Adrenal gland (tissue), 19 donors: ENCODE measurements at places on chromosomes 12 and 14. TPM values are rescaled to one million over a fixed set of nuclear protein-coding genes. Genes with fewer than 3 reads are reported as not detected.

Gene FICD
- 18.4 TPM for total RNA-seq

DNA sequence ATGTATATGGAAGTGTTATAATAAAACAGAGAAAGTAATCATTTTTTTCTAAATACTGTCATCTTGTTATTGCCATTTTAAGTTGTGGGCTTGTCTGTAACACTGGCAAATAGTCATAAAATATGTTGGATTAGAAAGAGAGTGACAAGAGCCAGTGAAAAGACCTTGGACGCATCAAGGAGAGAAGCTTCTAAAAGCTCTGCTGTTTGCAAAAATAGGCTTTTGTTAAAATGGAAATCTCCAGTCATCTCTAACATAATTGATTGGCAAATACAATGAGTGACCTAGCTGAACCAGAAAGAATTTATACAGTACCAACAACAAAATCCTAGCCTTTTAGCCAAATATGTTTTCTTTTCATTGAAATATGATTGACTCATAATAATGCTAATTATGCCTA, 245.8 kb upstream of the RMST start:
- no peak for DNase-seq
- H3K4me1 ChIP-seq: no peaks in the 10 kb centered on the region
- no peaks in the 10 kb centered on the region for H3K27me3 ChIP-seq
- no peaks in the 10 kb centered on the region for H3K36me3 ChIP-seq
- no peak overlapping the region for H3K4me3 ChIP-seq

Gene KRT2
- not detected for total RNA-seq

GRCh38 chr12:39763890-39764169, 144.2 kb upstream of the ABCD2 start:
- DNase-seq: no peak
- H3K27ac ChIP-seq: no peak overlapping the region
- H3K4me1 ChIP-seq: no peaks in the 10 kb centered on the region
- no peak overlapping the region for H3K4me3 ChIP-seq

Gene EEF1AKMT3
- 35.9 TPM for total RNA-seq

Gene RNASE3
- total RNA-seq: not detected

GRCh38 chr12:3271639-3272038, 194.5 kb downstream of the TSPAN9 start:
- H3K27me3 ChIP-seq: no peaks in the 10 kb centered on the region
- H3K36me3 ChIP-seq: no peaks in the 10 kb centered on the region
- H3K4me3 ChIP-seq: no peak overlapping the region
- H3K27ac ChIP-seq: no peak overlapping the region
- no peaks in the 10 kb centered on the region for H3K4me1 ChIP-seq

GRCh38 chr12:109291521-109292341, 17.4 kb downstream of the FOXN4 start:
- peak; percentile 41 for DNase-seq
- H3K4me1 ChIP-seq: no peaks in the 10 kb centered on the region
- peak overlapping the region; percentile 34 for H3K4me3 ChIP-seq
- peaks cover 8% of the 10 kb centered on the region for H3K27me3 ChIP-seq
- H3K36me3 ChIP-seq: no peaks in the 10 kb centered on the region
- no peak overlapping the region for H3K27ac ChIP-seq

DNA sequence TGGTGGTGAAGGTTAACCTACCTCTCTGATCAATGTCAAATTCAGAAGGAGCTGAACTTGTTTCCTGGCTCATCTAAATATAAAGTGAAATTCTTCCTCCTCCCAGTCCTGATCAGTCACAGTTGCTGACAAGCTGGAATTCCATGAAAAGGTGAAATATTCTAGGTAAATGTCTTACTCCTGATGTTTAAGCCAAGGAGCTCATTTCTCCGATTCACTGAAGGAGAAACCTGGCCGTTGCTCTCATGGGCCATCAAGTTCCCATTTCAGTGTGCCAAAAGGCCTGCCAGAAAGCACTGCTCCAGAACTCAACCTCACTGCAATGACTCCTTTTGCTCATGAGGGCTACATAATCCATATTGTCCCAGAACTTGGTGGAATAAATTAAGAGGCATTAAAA, 707.5 kb downstream of the GALC start:
- H3K4me1 ChIP-seq: no peaks in the 10 kb centered on the region
- DNase-seq: no peak
- no peak overlapping the region for H3K27ac ChIP-seq
- no peaks in the 10 kb centered on the region for H3K27me3 ChIP-seq
- no peaks in the 10 kb centered on the region for H3K36me3 ChIP-seq
- H3K4me3 ChIP-seq: no peak overlapping the region

- no peaks in the 10 kb centered on the region for H3K36me3 ChIP-seq
- no peaks in the 10 kb centered on the region for H3K4me1 ChIP-seq
- no peak overlapping the region for H3K4me3 ChIP-seq
- DNase-seq: no peak
- H3K27ac ChIP-seq: no peak overlapping the region
These were observed 117.0 kb downstream of the EGLN3 start for GRCh38 chr14:33833706-33834465.

DNA sequence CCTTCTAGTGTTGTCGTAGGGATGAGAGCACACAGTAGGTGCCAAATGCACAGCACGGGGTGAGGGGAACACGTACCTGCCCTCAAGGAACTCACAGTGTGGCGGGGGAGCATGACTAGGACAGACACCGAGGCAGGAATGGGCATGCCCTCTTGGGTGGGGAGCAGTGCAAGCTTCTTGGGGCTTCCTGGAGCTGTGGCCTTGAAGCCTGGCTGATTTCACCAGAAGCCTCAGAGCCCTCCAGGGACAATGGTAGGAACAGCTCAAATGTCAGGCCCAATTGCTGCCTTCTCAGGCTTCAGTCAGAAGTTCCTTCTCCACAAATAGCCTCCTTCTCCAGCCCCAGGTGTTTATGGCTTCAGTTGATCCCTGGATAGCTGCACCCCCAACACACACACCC, 43.4 kb downstream of the TEAD4 start:
- H3K27me3 ChIP-seq: no peaks in the 10 kb centered on the region
- no peaks in the 10 kb centered on the region for H3K4me1 ChIP-seq
- H3K36me3 ChIP-seq: no peaks in the 10 kb centered on the region
- no peak overlapping the region for H3K4me3 ChIP-seq
- no peak for DNase-seq

DNA sequence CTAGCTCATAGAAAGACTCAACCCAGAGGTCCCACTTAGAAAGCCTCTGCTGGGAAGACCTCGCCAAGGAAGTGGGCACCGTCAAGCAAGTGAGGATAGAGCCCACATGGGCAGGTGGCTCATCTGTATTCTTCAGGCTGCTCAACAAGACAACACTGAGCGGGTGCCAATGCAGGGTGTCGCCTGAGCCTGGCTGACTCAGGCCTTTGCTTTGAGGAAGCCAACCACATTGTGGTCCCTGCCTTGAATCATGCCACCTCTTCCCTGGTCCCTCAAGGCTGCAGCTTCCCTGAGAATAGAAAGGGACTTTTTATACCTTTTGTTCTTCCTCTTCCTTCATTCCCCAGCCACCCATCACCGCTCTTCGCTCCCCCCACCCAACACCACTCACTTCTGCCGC, 2.1 kb upstream of the RNASE13 start:
- no peak overlapping the region for H3K27ac ChIP-seq
- no peak for DNase-seq
- no peak overlapping the region for H3K4me3 ChIP-seq
- no peaks in the 10 kb centered on the region for H3K36me3 ChIP-seq

Gene SERPINA10
- total RNA-seq: not detected

DNA sequence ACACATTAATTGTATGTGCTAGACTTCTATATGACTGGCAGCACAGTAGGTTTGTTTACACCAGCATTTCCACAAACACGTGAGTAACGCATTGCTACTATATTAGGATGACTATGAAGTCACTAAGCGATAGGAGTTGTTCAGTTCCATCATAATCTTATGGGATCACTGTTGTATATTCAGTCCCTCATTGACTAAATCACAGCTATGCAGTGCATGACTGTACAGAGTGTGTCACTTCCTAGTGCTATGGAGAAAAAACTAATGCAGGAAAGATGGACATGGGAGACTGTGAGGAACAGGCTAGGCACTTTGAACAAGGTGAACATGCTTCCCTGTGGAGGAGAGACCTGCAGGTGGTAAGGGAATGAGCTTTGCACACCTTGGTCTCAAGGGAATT, 259.8 kb downstream of the NUAK1 start:
- no peak overlapping the region for H3K4me3 ChIP-seq
- no peak overlapping the region for H3K27ac ChIP-seq
- no peak for DNase-seq
- H3K4me1 ChIP-seq: no peaks in the 10 kb centered on the region
- no peaks in the 10 kb centered on the region for H3K36me3 ChIP-seq

- no peaks in the 10 kb centered on the region for H3K27me3 ChIP-seq
- no peak overlapping the region for H3K4me3 ChIP-seq
- no peaks in the 10 kb centered on the region for H3K36me3 ChIP-seq
- H3K4me1 ChIP-seq: no peaks in the 10 kb centered on the region
- no peak for DNase-seq
These were observed 13.4 kb upstream of the PTGDR start for GRCh38 chr14:52254086-52254485.

Gene RPL10L
- total RNA-seq: not detected

Gene CISTR
- not detected for total RNA-seq

Gene SMOC1
- total RNA-seq: 2.6 TPM

GRCh38 chr12:31300341-31300740, 25.6 kb downstream of the SINHCAF start:
- DNase-seq: no peak
- H3K4me1 ChIP-seq: no peaks in the 10 kb centered on the region
- H3K36me3 ChIP-seq: peaks cover 16% of the 10 kb centered on the region
- no peak overlapping the region for H3K4me3 ChIP-seq
- H3K27ac ChIP-seq: no peak overlapping the region

DNA sequence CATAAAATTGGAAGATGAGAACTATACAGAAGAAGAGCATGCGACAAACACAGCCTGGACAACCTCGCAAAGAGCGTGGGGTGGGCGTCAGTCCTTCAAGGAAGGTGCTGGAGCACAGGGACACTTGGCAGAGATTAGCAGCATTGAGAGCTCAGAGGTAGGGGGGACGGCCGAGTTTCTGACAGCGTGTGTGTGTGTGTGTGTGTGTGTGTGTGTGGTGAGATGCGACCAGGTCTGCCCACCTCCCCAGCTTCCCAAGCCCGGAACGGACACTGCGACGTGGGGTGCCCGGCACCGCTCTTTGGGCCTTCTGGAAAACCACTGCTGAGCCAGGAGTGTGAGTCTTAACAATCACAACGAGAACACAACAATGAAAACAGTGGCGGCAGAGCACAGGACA, 17.9 kb upstream of the FBXO21 start:
- DNase-seq: no peak
- peaks cover 6% of the 10 kb centered on the region for H3K27me3 ChIP-seq
- no peaks in the 10 kb centered on the region for H3K4me1 ChIP-seq
- H3K27ac ChIP-seq: no peak overlapping the region
- no peak overlapping the region for H3K4me3 ChIP-seq

Gene TCL1A
- not detected for total RNA-seq
